ENCODE measurements at places on chromosomes 3 and 15.

- no peak for DNase-seq
These were observed 50.6 kb upstream of the AKAP13 start for GRCh38 chr15:85329561-85330422.

DNA sequence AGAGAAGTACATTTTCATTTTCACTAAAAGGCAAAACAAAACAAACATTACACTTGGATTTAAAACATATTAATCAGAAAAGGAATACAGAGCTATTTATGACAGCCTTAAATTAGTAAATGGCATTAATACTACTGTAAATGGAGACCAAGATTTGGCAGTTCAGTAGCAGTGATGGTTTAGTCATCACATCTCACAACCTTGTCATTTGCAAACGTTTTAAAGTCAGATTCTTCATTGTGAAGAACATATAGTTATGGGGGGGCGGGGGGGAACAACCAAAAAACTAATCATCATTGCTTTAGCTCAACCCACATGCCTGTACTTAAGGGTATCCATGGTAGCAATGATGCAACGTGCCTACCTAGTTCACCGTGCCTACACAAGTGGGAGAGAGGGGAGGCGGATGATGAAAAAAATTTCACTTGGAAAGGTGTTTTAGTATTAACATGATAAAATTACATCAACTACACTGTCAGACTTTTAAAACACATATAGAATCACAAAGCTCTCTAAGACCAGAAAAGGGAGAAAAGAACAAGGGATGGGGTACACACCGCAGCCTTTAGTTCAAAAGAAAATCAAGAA, 40.1 kb downstream of the DLG1 start:
- no peak for DNase-seq

DNA sequence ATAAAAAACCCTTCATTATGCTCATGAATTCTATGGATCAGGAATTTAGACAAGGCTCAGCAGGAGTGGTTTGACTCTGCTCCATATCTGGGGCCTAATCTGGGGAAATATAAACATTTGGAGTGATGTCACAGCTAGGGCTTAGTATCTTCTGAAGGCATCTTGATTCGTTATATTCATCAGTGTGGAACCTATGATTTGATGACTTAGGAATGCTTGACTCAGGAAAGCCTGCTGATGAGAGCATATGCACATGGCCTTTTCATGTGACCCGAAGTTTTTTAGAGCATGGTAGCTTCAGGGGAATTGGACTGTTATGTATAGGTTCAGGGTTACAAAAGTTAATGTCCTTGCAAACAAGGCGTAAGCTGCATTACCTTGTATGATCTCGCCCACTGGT, 184.9 kb upstream of the LRRC3B start:
- no peak for DNase-seq

DNA sequence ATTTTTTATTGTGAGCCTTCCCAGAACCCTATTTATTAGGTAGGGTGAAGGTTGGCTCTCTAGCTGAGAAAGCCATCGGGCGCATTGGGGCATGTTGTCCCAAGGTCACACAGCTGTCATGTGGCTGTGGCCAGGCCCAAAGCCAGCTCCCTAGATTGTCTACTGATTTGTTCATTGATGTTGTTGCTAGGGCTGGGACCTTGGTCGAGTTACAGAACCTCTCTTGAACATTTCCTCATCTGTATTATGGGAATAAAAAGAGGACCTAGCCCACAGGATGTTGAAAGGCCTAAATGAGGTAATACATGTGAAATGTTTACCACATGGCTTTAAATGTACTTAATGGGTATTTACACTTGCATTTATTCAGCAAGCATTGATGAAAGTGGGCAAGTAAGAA, 252.5 kb downstream of the SUCLG2 start:
- DNase-seq, result no peak

- no peak for DNase-seq
These were observed 190.1 kb downstream of the FAM43A start for GRCh38 chr3:194875581-194876402.

DNA sequence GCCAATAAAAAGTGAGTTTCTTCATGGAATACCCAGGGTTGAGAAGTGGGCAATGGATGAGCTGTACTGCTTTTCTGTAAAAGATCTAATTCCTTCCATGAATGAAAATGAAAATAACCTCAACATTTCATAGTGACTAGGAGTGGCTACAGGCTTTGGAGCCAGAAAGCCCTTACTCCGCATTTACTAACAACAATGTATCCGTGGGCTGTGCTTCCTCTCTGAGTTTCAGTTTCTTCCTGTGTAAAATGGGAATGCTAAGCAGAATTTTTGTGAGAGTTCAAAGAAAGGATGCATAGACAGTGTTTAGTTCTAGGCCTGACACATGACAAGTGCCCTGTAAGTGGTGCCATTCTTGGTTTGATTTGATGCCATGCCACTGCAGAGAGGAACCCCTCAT, 47.5 kb upstream of the TM4SF1 start:
- no peak for DNase-seq

DNA sequence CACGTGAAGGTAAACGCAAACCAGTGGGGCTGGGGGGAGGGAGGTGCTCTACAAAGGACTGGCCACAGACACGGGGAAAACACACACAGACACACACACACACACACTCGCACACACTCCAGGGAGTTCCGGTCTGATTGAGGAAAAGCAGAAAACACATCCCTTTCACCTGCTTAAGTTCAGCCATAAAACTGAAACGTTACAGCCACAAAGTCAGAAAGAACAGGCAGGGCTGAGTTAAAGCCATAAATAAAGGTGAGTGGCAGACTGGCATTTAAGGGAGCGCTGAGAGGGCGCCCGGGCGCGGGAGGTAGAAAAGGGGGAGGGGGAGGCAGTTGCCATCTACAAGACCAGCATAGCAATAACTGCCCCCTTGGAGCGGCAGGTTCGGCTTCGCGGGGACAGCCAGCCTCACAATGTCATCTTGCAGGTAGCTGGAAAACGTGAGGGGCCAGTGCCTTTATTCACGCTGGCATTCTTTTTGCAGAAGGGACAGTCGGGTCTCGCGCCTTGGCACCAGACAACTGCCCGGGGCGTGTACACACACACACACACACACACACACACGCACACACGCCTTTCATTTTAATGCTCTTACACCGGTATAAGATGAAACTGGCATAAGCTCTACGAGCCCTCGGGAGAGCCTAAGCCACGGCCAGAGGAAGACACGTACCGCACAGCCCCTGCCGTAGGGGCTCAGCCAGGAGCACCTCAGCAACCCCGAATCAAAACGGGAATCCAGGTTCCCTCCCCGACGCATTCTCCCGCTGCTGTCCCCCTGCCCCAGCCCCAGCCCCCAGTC, 866 bp downstream of the TNIK start:
- no peak for DNase-seq

DNA sequence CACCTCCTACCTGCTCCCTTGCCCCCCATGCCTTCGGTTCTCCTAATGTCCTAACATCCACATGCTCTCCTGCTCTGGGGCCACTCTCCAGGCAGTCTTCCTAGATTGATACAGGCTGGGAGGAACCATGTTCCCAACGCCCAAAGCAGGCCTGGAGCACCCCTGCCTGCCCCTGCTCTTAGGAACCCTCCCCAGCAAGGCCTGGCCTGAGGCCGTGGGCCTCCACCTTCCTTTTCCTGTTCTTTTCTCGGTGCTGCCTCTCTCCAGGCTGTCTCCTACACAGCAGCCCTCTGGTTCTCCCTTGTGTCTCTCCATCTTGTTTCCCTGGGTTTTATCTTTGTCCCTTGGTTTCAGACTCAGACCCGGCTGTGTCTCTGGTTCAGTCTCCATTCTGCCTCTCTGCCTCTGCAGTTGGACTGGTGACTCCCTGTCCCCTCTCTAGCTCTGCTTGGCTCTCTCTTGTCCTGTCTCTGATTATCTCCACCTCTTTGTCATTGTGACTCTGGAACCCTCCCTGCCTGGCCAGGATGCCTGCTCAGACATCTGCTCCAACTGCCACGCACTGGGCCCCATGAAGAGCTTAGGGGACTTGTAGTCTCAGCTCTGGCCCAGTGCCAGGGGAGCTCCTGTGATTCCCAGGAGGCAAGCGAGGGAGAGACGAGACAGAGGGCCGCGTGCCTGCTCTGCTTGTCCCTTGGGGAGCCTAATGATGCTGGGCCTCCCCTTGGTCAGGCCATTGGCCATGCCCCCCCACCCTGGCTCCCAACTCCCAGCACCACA, 26.0 kb upstream of the RPL29 start:
- DNase-seq, result no peak

- DNase-seq, result no peak
These were observed 387 bp downstream of the GNB4 start for GRCh38 chr3:179450901-179451264.

DNA sequence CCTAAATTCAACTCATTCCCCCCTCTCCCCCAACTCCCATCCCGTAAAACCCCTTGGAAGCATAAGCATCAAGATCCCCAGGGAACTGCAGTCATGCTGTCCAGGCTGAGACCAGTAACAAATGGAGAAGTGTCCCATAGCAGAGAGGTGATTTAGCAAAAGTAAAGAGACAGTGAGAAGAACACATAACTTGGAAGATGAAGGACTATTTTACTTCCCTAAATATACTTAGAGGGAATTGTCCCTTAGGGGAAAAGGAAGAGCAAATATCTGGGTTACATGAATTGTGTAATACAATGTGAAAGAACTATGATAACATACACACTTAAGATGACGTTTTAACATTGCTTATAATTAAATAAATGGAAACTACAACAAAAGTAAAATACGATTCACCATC, 61.6 kb upstream of the LRRFIP2 start:
- no peak for DNase-seq

DNA sequence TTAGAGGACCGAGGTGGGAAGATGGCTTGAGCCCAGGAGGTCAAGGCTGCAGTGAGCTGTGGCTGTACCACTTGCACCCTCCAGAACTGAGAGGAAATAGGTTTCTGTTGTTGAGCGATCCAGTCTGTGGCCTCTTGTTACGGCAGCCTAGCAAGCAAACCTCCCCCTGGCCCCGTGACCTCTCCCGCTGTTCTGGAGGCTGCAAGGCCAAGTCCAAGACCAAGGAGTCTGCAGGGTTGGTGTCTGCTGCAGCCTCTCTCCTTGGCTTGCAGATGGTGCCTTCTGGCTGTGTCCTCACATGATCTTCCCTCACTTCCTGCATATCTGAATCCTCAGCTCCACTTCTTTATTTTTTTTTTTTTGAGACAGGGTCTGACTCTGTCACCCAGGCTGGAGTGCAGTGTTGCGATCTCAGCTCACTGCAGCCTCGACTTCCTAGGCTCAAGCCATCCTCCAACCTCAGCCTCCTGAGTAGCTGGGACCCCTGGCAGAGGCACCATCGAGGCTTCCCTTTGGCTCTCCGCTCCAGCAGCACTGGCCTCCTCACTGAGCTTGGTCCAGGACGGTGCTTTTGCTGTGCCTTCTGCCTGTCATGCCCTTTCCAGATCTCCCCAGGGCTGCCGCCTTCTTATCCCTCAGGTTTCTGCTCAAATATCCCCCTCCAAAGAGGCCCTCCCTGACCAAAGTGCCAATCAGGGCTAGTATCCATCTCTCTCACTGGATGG, 18.0 kb upstream of the PLXND1 start:
- DNase-seq, result no peak

GRCh38 chr15:80744826-80745225, 34.3 kb upstream of the CEMIP start:
- no peak for DNase-seq

DNA sequence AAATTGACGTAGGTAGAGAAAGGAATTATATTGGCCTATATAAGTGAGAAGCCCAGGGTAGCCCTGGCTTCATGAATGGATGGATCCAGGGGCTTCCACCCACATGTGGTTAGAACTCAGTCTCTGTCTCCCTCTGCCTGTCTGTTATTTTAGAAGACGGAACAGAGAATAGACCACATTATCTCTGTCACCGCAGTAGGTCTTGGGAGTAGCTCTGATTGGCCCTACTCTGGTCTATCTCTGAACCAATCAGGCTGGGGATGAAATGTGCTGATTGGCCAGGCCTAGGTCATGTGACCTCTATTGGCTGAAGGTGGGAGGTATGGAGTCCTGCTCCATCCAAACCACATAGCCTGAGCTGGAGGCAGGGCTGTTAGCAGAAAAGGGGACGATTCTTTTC, 143.0 kb upstream of the PRR23C start:
- DNase-seq, result no peak

DNA sequence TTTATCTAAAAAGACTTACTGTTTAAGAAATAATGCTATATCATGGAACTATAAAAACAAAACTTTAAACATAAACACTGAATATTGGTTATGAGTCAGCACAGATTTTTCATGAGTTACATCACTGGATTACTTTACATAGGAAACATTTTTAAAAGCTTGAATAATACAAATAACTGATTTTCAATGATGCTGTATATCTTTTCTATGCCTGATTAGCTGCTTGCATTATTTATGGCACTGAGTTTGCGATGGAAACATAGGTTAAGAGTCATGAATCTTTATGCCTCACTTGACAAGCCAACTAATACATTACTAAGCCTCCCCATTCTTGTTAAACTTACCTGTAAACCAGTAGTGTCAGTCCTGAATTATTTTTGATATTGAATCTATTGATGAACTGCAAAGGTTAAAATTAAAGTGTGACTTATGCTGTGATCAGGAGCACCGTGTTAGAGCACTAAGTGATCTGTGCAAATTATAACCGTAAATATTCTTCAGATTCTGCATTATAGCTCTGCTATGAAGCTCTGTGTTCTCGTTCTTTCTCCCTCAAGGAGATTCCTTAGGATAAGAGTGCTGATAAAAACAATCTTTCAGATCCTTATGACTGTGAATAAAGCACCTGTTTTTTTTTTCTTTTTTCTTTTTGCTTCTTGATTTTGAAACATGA, 437.3 kb upstream of the BCHE start:
- no peak for DNase-seq

- DNase-seq, result no peak
These were observed 20.5 kb downstream of the TRPM1 start for GRCh38 chr15:31081056-31081455.

DNA sequence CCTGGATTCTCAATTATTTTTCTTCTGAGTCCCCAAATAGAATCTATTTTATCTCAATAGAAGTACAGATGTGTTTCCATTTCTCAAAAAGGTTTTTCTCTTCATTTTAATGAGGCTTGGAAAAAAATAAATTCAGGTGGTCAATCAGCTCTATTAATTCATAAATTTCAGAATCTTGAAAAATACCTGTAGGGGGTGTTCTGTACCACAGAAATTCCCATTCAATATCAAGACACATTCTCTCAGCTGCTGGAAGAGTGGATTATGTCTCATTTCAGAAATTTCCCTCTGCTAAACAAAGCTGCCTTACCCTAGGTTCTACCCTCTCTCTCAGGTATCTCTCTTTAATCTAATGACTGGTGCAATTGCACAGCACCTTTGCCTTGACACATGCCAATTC, 1121.2 kb downstream of the SI start:
- DNase-seq, result no peak

- no peak for DNase-seq
These were observed 44.4 kb downstream of the COL6A5 start for GRCh38 chr3:130389743-130390478.

DNA sequence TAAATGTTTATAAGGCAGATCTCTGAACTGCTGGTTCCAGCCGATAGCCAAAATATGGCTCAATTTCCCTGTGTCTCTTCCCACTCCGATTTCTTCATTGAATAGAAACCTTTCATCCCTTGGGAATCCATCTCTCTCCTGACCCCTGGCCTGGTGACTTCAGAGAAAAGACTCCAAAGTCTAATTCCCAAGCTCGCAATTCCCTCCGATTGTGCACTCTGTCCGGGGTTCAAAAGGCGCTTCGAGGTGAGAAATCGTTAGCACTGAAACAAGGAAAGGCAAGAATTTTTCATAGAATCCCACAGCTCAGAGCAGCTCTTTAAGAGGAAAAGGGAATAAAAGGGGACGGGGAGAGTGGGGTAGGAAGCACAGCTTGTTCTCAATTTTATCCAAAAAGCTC, 18.4 kb upstream of the RAD18 start:
- no peak for DNase-seq
